Type B pancreatic cell (in vitro differentiated cells): ENCODE measurements at places on chromosomes 3 and 15. TPM values are rescaled to one million over a fixed set of nuclear protein-coding genes. Genes with fewer than 3 reads are reported as not detected.

DNA sequence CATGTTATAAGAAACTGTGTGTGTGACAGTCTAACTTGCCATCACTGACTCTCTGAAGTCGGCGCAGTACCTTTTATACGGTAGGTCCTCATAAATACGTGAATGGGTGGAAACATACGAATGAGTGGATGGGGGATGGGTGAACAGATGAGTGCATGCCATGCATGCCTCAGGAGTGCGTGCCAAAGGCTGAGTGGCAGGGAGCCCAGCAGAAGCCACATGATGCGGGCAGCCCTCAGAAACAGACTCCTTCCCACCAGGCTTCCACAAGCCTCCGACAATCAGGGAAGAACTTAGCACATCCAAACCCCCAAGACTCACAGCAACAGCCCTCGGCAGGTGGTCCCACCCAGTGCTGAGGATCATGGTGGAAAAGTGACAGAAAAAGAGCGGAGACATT is 16.7 kb downstream of the HCN4 start:
- DNase-seq: no peak

DNA sequence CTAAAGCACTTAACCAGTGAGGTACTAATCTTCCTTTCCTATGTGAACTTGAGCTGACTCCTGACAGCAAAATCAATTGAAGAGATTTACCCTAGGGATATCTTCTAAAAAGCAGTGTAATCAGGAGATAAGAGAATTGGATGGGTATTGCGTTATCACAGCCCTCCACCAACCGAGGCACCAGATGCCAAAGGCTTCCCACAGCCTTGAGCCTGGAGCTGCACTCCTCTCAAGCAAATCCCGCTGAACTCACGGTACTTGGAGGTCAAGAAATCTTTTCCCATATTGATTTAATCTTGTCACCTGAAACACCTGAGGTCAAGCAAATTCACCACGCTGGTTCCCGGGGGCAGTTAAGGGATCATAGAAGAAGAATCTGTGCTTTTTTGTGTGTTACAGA is 346.8 kb downstream of the TBL1XR1 start:
- no peak for DNase-seq

DNA sequence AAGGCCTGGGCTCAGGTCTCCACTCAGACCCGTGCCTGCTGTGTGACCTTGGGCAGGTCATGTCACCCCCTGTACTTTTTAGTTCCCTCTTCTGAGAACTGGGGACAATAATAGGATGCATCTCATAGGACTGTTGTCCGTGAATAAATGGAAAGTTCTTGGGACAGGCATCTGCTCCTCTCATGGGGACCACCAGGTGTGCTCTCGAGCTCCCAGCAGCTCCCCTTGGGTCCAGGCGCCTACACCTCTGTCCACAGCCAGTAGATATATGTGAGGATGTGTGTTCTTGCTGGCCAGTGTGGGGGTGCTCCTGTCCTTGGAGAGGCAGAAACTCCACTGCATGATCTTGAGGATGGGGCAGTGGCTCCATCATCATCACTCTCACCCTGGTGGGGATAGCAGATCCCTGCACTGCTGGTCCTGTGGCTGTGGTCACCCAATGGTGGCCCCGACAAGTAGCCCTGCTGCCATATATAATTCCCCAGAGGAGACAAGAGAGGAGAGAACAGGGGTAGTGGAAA is 257.6 kb upstream of the TLE3 start:
- no peak for DNase-seq

The RTP3 gene
- not detected in 2 replicates for total RNA-seq

- no peak for DNase-seq
Observed at GRCh38 chr3:37054370-37054769, 61.1 kb downstream of the MLH1 start.

DNA sequence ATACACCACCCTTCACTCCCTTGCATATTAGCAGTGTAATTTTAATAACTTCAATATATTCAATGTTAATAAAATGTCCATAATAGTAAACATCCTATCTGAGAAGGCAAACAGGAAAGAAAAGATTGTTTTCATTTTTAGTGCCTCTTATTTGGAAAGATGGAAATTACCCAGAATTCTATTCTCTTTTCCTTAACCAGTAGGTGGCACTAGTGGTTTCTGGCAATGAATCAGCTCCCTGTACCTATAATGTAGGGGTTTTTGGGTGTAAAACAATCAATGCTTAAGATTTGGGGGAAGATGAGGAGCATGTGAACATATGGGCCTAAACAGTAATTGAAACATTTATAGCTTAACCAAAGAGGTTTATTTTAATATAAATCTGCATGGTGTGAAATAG is 5.7 kb upstream of the SEMA6D start:
- DNase-seq: no peak

DNA sequence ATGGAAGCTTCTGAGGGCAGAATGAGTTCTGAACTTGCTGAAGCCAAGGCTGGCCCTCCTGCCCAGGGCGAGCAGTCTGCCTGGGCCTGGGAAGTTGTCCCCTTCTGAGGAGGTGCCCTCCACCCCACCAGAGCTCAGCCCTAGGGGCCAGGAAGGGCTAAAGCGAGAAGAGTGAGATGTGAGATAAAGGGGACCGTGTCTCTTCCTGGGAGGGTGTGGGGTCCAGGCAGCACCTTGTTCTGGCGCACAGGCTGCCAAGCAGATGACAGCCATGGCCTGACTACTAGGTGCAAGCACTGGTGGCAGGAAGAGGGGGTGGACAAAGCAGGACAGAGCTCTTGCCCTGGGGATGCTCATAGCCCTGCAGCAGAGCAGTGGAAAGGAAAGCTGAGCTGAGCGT is 3.7 kb downstream of the PAK6 start:
- no peak for DNase-seq

The PLA2G4B gene
- 17.7 and 19.9 TPM in 2 replicates for total RNA-seq

GRCh38 chr3:176581589-176581988 is 615.7 kb downstream of the TBL1XR1 start:
- DNase-seq: no peak

The PARP9 gene
- total RNA-seq: 11.1 and 23.0 TPM in 2 replicates

The SLC22A14 gene
- total RNA-seq: 0.29 TPM in 1 of 2 replicates, not detected in the other

- DNase-seq: no peak
Observed at GRCh38 chr15:78406016-78406585, 31.9 kb upstream of the IREB2 start.

DNA sequence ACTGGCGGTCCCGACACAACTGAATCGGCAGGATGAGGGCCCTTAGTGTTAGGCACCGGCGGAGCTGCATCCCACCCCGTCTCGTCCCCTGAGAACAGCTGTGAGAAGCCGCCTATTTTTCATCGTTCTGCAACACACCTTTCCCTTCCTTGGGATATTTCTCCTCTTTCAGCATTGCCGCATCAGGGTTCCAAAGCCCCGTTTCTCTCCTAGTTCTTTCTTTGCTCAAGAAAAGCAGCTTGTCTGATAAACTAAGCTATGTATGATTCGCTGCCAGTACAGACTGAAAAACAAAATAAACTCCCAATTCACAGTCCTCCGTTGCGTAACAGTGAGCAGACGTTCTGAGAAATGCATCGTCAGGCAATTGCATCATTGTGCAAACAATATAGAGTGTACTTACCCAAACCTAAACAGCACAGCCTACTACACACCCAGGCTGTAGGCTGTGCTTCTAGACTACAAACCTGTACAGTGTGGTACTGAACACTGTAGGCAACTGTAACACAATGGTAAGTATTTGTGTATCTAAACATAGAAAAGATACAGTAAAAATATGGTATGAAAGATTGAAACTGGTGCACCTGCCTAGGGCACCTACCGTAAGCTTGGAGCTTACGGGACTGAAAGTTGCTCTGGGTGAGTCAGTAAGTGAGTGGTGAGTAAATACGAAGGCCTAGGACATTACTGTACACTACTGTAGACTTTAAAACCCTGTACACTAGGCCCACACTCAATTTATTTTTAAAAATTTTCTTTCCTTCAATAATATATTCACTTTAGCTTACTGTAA is 8.9 kb upstream of the ADAMTS17 start:
- no peak for DNase-seq

GRCh38 chr15:56948764-56949101 is 30.3 kb downstream of the TCF12 start:
- no peak for DNase-seq

The ASB14 gene
- total RNA-seq: not detected in 2 replicates

GRCh38 chr15:99409097-99409473 is 156.7 kb upstream of the MEF2A start:
- no peak for DNase-seq

DNA sequence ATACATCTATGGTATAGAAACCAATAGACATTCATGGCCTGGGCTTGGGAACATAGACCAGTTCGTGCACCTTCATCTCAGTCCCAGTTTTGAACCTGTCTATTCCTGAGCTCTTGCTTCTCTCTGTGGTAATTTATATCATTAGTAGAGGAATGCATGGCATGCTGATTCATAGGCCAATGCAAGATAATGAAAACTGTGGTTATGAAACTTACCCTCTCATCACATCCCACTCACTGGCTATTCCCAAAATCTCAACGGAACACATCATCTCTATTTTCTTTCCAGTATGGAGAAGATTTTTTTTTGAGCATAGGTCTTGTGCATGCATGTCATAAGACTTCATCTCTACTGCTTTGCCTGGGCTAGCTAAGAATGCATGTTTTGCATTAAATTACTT is 18.7 kb upstream of the P2RY12 start:
- no peak for DNase-seq

GRCh38 chr3:19394946-19395345 is 246.6 kb downstream of the KCNH8 start:
- DNase-seq: no peak

DNA sequence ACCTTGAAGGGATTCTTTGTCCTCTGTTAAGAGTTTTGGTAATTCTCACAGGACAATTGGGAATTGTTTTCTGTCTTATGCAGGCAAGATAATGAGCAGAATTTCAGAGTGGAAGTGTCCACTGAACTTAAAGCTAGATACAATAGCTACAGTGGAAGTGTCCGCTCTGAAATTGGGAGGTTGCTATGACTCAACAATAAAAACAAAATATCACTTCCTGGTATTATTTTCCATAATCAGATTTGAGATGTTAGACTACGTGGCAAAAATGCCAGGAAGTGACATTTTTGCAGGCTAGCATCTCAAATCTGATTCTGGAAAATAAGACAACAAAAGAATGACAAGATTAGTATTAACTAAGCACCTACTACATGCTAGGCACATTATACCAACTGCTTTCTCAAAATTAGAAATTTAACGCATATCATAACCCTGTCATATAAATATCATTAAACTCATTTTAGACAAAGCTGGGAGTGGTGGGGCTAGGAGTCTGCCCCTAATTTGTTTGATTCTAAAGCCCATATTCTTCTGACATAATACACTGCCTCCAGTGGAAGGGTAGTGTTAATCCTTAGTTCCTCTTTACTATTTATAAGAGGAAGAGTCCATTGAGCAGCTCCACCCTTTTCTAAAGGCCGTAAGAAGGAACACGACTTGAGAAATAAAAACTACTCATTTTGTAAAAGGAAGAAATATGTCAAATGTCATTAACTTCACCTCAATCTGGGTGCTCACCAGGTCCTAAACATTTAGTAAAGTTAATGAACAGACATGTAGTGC is 266.9 kb upstream of the STT3B start:
- no peak for DNase-seq

The MKRN2OS gene
- 0.92 and 2.1 TPM in 2 replicates for total RNA-seq

- no peak for DNase-seq
Observed at GRCh38 chr3:21436835-21437234, 314.2 kb downstream of the ZNF385D start.
